ENCODE measurements at places on chromosomes 4 and X. TPM values are rescaled to one million over a fixed set of nuclear protein-coding genes. Genes with fewer than 3 reads are reported as not detected.

FAM133A gene
- 0.65 TPM for total RNA-seq

RPS3A gene
- 1,578 TPM for total RNA-seq

MAGEA12 gene
- total RNA-seq, result 0.17 TPM

NKAP gene
- total RNA-seq, result 8.1 TPM
